ENCODE measurements at places on chromosomes 1 and 21. TPM values are rescaled to one million over a fixed set of nuclear protein-coding genes. Genes with fewer than 3 reads are reported as not detected.

OR2G3 gene
- total RNA-seq, result not detected

CLIC6 gene
- 0.08 TPM for total RNA-seq

AADACL3 gene
- total RNA-seq, result not detected

LAMB3 gene
- 25.5 TPM for total RNA-seq

GIPC2 gene
- total RNA-seq, result not detected

RCAN3 gene
- 9.8 TPM for total RNA-seq

LRRC71 gene
- total RNA-seq, result 0.38 TPM

NTNG1 gene
- total RNA-seq, result not detected

FCAMR gene
- total RNA-seq, result 0.08 TPM

F5 gene
- total RNA-seq, result 0.20 TPM

KANK4 gene
- total RNA-seq, result 0.19 TPM

GRIK1 gene
- total RNA-seq, result not detected
